Spinal cord (tissue), 10 donors: ENCODE measurements at places on chromosomes 2 and 18. TPM values are rescaled to one million over a fixed set of nuclear protein-coding genes. Genes with fewer than 3 reads are reported as not detected.

DNA sequence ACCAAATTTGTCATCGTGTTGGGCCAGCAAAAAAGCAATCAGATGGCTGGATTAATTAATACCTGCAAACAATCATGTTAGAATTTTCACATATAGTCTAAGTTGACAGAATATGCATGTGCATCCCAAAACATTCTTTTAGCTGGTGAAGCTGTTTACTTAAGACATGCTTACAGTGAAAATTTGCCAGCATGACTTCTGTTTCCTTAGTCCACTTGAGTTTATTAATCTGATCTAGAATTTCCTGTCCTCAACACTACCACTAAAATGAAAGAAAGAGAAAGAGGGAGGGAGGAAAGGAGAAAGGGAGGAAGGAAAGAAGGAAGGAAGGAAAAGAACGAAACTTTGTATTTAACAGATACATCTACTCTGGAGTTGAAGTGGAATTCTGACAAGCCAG is 2109.9 kb upstream of the PIK3C3 start:
- no peak for DNase-seq
- no peak overlapping the region for H3K27ac ChIP-seq
- H3K27me3 ChIP-seq = no peaks in the 10 kb centered on the region
- peaks cover 8% of the 10 kb centered on the region for H3K4me1 ChIP-seq
- H3K4me3 ChIP-seq = no peak overlapping the region

Gene LPIN1
- total RNA-seq = 33.4 TPM

DNA sequence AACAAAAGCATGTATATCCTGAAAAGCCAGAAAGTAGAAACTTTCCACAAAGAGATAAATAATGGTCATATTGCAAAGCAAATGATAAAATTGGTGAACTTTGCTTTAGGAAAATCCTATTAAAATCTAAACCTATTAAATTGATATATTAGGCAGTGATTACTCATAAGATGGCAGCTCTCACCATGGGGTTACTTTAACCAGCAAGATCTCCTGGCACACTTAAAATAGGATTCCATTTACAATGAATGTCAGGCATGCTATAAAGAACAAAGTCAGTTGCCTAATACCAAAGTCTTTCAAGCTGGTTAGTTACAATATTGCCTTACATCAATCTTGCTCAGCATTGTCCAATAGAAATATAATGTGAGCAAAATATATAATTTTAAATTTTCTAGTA is 816.2 kb downstream of the BCL11A start:
- H3K4me3 ChIP-seq = no peak overlapping the region
- H3K27ac ChIP-seq = no peak overlapping the region
- no peak for DNase-seq
- peaks cover 7% of the 10 kb centered on the region for H3K4me1 ChIP-seq
- H3K36me3 ChIP-seq = no peaks in the 10 kb centered on the region

Gene DNAH7
- total RNA-seq = 16.3 TPM

Gene PPP3R1
- total RNA-seq = 170 TPM

Gene CCDC85A
- total RNA-seq = 24.3 TPM

DNA sequence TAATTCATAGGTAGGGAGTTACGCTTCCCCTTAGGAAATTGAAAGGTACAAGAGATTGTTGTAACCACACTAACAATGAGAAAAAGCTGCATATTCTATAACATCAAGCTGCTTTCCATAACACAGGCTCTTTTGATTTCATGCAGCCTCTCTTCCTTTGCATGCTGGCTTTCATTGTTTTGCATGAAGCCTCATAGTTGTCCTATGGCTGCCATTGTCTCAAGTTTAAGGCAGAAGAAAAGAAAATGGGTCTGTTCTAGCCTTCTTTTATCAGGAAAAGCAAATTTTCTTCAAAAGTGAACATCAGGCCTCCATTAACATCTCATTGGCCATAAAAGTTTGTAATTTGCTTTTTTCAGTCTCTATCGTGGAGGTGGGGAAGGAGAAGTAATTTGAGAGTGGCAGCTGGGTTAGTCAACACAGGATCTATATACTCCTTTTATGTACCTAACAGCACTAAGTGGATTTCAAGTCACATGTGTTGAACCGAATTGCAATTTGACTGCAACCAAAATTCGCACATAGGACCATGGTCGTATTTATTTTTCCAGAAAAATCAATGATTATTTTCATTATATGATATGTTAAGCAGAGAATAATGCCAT is 248.5 kb upstream of the RND3 start:
- no peak for DNase-seq
- no peak overlapping the region for H3K27ac ChIP-seq
- H3K36me3 ChIP-seq = no peaks in the 10 kb centered on the region
- no peak overlapping the region for H3K4me3 ChIP-seq
- no peaks in the 10 kb centered on the region for H3K27me3 ChIP-seq

Gene DNER
- total RNA-seq = 56.5 TPM

DNA sequence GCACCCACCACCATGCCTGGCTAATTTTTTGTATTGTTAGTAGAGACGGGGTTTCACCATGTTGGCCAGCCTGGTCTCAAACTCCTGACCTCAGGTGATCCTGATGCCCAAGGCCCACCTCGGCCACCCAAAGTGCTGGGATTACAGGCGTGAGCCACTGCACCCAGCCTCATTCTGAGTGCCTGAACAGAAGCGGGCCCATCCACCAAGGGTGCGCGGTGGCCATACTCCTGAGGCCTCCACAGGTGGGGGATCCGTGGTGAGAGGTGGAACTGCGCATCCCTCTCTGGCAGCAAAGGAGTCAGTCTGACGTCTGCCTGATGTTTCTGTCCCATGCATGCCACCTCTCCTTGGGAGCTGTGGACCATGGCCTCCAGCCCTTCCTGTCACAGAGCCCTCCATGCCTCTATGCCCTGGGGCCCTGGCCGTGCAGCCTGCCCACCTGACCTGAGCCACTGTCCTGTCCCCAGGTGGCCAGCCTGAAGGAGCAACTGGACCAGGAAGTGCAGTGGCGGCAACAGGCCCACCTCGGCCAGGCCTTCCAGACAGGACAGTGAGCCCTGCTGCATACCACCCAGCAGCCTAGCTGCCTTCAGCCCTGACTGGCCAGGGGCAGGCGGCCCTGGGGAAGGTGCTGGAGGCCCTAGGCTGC is 7.6 kb upstream of the SNED1 start:
- H3K4me1 ChIP-seq = peaks cover 58% of the 10 kb centered on the region
- H3K27me3 ChIP-seq = no peaks in the 10 kb centered on the region
- no peak for DNase-seq
- no peak overlapping the region for H3K27ac ChIP-seq
- H3K36me3 ChIP-seq = no peaks in the 10 kb centered on the region

Gene CD8B
- 1.5 TPM for total RNA-seq

Gene TTC39C
- 12.2 TPM for total RNA-seq

DNA sequence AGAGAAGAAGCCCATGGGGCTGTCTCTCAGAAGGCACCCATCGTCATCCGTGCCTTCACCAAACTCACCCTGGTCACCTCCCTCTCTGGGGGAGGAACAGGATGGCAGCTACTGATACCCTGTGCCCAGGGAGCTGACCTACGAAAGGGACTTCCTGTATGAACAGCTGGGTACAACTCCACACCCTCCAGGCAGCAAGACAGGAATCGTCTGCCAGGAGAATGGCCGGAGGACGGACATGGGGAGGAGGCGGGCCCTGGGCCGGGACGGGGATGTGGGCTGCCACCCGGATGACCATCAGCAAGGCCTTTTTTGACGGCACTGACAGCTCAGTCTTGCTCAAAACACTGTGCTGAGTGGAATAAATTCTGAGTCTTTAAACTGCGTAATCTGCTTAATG is 243.6 kb downstream of the HDAC4 start:
- peaks cover 13% of the 10 kb centered on the region for H3K4me1 ChIP-seq
- peaks cover 86% of the 10 kb centered on the region for H3K36me3 ChIP-seq
- no peak overlapping the region for H3K4me3 ChIP-seq
- DNase-seq = no peak

Gene GCG
- not detected for total RNA-seq

Gene ASTL
- total RNA-seq = not detected

DNA sequence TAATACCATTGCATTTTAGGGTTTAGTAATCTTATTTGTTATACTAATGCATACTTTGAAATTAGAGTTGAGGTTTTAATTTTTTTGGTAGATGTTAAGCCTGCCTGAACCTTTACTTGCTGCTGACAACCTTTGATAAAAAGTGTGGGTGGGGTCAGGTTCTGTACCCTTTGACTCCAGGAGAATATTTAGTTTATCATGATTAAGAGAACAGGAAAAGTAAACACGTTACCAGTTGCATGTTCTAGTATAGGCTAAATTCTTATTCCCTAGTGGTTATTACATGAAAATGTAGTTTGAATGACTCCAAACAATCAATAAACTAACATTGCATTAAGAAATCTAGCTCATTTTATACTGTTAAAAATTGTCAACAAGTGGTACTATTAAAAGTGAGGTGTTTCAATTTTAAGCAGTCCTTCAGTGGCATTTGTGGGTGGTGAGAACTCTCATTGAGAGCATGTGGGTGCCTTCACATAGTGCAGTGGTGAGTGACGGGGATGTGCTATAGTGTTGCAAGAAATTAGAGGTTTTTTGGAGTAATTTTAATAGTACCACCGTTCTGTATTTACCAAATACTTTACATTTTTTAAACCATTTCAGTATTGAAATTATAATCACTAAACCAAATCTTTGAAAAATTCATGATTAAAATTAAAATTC is 29.9 kb downstream of the PHLPP1 start:
- no peak overlapping the region for H3K4me3 ChIP-seq
- no peaks in the 10 kb centered on the region for H3K36me3 ChIP-seq
- H3K4me1 ChIP-seq = peaks cover 17% of the 10 kb centered on the region
- DNase-seq = no peak
- H3K27me3 ChIP-seq = no peaks in the 10 kb centered on the region
- H3K27ac ChIP-seq = no peak overlapping the region

- H3K36me3 ChIP-seq = peaks cover 4% of the 10 kb centered on the region
- DNase-seq = no peak
- H3K4me3 ChIP-seq = no peak overlapping the region
- H3K27ac ChIP-seq = no peak overlapping the region
- H3K27me3 ChIP-seq = no peaks in the 10 kb centered on the region
Measured at GRCh38 chr18:10169064-10169562, 255.3 kb downstream of the VAPA start.

GRCh38 chr2:198874472-198874858 is 583.3 kb downstream of the SATB2 start:
- no peak overlapping the region for H3K27ac ChIP-seq
- no peak overlapping the region for H3K4me3 ChIP-seq
- no peaks in the 10 kb centered on the region for H3K27me3 ChIP-seq

Gene ELOA2
- total RNA-seq = not detected

DNA sequence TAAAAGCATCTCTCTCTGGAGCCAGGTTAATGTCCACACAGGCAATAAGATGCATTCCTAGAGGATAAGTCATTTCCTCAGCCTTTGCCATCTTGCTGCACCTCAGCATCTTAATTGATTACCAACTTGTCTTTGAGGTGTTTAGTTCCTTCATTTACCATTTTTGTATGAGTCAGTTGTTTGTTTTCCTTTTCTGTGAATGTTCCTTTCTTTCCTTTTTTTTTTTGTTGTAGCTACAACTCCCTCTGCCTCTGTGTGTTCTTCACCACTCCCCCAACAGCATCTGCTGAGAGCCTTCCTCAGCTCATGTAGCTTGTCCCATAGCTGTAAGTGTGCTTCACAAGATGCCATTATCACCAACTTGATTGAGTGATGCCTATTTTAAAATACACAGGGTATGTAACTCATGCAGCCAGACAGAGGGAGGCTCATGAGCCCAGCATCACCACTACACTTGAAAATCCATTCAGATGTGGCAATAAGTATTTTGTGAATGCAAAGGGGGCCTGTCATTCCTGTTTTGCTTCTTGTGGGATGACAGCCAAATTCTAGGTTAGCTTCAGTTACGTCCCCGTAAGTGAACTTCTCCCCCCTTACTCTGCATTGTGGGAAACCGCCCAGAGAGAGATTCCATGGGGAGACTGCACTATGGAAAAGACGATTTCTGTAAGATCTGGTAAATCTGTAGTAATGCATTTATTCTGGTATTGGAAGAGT is 315.9 kb upstream of the ZEB2 start:
- H3K36me3 ChIP-seq = no peaks in the 10 kb centered on the region
- H3K4me3 ChIP-seq = no peak overlapping the region
- no peaks in the 10 kb centered on the region for H3K4me1 ChIP-seq

Gene GDF7
- 1.7 TPM for total RNA-seq

- no peak overlapping the region for H3K4me3 ChIP-seq
- H3K27me3 ChIP-seq = no peaks in the 10 kb centered on the region
- no peaks in the 10 kb centered on the region for H3K36me3 ChIP-seq
- DNase-seq = no peak
Measured at GRCh38 chr2:118718921-118719320, 128.5 kb downstream of the EN1 start.

DNA sequence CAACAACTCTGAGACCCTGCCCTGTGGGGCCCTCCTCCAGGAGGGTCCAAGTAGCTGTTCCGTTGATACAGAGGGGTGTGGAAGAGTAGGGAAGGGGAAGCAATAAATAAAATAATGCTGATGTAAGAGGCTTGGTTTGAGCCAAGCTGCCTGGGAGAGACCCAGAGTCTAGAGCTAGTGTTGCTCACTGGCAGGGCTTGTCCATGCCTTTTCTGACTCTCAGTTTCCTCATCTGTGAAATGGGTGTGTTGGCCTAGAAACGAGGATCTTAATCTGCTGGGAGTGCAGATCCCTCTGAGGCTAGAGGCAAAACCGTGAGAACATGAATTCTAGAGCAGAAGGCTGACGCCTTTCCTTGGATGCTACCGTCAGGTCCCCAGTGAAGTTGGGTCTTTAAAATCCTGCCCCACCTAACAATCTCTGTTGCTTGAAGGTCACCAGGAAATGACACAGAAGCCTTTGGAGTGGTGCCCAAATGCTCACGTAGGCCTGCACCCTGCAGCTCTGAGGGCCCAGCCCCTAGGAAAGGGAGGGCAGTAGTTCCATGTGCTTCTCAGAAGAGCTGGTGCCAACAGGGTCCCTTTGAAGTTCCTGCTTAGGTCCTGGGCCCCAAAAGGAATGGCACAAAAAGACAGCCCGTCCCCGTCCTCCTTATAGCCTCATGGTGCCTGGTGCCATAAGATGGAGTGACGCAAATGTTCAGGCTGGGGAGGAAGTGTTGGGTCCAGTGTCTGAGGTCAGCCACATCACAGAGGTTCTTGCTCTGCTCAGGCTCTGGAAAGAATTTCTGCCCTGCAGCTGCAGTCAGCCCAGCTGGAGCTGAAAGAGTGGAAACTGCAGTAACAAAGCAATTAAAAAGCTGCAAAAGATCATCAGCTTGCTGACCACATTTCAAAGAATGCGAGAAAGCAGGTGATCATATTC is 73.2 kb upstream of the SMAD2 start:
- H3K4me3 ChIP-seq = no peak overlapping the region
- H3K4me1 ChIP-seq = peaks cover 21% of the 10 kb centered on the region
- peak overlapping the region; percentile 58 for H3K27ac ChIP-seq

- no peak overlapping the region for H3K4me3 ChIP-seq
- no peaks in the 10 kb centered on the region for H3K27me3 ChIP-seq
- peaks cover 3% of the 10 kb centered on the region for H3K4me1 ChIP-seq
- H3K27ac ChIP-seq = no peak overlapping the region
Measured at GRCh38 chr18:62829936-62830335, 114.6 kb downstream of the PHLPP1 start.

DNA sequence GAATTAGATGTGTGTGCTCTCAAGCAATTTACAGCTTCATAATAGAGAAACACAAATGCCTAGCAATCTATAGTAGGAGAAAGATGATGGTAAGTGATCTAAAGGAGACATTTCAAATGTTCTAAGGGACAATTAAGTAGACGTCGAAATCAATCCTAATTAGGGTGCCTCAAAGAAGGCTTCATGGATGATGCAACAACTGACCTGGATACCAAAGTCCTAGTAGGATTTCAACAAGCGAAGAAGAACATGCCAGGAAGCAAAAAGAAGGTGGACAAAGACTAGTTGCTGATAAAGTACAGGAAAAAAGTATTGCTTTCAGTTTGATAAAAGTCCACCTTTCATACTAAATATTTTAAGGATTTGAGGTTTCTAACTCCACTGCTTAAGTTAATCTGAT is 12.5 kb downstream of the FIGN start:
- H3K36me3 ChIP-seq = no peaks in the 10 kb centered on the region
- H3K4me3 ChIP-seq = no peak overlapping the region
- no peak overlapping the region for H3K27ac ChIP-seq
- DNase-seq = no peak
